Stimulated activated CD4-positive, alpha-beta T cell treated with anti-CD3 and anti-CD28 coated beads, Interleukin-15, amount 100 ng/mL, for 48 hours (primary cell): ENCODE measurements at places on chromosomes 16 and 17.
A peak's percentile ranks its signal among the peaks of the same experiment; 100 is the strongest.

GRCh38 chr16:89200124-89200849 lies at the start of gene SLC22A31:
Gene SLC22A31, minus strand, starts transcription at chr16:89200537. Its CDS starts 36 bp downstream, at chr16:89200501.
- DNase-seq = no peak

GRCh38 chr16:56950881-56951771 lies 10.6 kb upstream of the CETP start:
- peak; percentile 51 for DNase-seq

GRCh38 chr17:82441691-82442487 lies 8.7 kb downstream of the CYBC1 start:
- no peak for DNase-seq

- DNase-seq = no peak
These were observed 119.4 kb downstream of the SOCS1 start for GRCh38 chr16:11136600-11136999.
